ENCODE measurements at places on chromosomes 4 and X.

DNA sequence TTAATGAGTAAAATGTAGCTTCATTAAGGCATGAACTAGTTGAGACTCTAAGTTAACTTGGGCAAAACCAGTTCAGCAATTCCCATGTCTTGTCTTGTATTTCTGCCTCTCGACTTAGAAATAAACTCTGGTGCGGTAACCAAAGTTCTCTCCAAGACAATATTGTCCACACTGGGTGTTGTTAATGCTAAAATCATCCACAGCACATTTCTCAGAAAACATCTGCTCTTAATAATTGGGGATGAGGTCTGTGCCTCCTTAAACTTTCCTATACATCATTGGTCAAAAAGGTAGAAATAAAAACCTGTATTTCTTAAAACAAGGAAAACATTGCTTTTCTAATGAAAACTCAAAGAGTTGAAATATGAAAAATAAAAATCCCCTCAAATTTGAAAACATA lies 32.9 kb upstream of the MID1 start:
- DNase-seq: no peak

DNA sequence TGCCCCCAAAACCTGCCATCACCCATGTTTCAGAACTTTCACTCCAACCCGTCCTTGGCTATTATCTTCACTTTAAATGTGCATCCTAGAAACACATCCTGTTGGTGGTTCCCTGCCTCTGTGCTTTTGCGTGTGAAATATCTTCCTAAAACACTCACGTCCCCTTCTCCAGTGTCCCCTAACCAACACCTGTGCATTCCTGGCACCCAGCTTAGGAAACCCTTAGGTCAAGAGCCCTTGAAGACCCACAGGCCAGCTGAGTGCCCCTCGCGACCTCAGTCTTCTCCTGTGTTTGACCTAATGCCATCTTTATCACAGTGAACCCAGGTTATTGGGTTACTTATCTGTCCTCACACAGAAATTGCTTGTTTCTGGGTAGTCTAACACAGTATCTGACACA lies 117.6 kb downstream of the STK32B start:
- no peak for DNase-seq

DNA sequence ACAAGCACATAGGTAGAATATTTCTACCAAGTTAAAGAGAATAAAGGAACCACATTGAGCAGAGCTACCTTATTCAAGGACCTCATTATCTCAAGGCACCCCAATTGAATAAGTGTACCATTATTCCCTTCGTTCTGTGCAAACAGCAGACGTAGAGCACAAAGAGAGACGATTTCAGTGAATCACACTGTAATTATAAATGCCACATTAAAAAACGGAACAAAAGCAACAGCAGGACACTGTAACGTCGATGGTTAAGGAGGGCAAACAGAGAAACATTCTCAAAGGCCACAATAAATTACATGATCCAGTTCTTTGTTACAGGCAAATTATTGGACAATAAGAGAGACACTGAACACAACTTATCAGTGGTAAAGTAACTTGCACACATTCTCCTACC lies 644.1 kb upstream of the TENM3 start:
- DNase-seq: no peak

DNA sequence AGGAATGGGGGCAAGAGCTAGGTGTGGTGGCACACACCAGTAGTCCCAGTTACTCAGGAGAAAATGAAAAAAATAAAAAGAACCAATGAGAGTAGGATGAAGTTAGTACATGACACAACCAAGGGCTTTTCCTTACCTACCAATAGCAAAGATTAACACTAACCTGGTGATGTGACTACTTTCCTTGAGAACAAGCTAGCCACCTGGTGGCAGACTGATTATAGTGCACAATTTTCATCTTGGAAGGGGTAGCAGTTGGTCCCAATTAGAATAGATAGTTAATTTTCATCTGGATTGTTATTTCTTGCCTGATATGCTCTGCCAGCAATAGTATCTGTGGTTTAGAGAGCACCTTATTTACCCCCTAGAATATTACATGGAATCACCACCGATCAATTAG lies 1216.8 kb upstream of the PABPC4L start:
- no peak for DNase-seq

DNA sequence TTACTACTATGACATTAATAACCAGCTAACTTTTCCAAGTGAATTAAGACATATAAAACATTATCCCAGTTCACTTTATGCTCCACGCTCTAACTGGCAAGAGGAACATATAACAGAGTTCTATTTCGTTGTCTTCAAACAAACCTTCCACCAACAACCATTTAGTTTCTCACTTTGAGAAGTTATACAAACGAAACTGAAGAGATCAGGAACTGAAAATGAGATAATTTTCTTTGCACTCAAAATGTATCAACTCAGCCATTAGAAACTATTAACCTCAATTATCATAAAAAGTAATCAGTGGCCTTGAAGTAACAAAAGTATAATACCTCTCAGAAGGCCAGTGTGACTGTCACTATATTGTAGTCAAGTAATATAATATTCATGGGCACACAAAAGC lies 70.1 kb downstream of the CHM start:
- DNase-seq: no peak

- no peak for DNase-seq
Observed at GRCh38 chr4:121658125-121658524, 38.7 kb downstream of the ANXA5 start.

- DNase-seq: no peak
Observed at GRCh38 chr4:110075083-110075738, 123.2 kb downstream of the ELOVL6 start.

Measured in T1000 (cell line).